Right atrium auricular region (tissue), 2 donors: ENCODE measurements at places on chromosomes 5 and 9. TPM values are rescaled to one million over a fixed set of nuclear protein-coding genes. Genes with fewer than 3 reads are reported as not detected.

Gene EPB41L4A
- total RNA-seq: 17.9 TPM

Gene TAF1L
- total RNA-seq: not detected

Gene FBXW2
- 31.5 TPM for total RNA-seq

DNA sequence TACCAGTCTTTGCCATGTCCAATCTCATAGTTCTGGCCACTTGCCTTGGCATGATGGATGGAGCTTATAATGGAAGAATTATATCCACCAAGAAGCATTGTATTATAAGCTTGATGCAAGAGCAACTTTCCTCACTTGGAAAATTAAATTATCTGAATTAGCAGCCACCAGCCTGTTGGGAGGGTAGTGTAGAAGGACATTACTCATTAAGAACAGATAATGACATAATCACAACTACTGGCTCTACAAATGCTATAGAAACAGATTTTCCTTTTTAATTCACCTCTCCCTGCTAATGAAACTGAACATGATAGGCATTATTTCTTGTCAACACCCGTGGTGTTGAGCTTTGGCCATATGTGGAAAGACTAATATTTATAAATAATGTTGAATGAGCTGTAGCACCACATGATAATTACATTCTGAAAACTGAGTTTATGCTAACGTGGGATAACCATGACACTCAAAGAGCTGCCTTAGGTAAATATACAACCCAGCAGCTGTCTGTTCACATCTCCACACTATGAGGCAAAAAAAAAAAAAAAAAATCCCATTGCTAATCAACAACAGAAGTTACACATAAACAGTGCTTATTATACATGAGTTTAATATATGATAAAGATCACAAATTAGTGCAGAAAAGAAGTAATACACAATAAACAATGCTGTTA is 48.1 kb upstream of the NR4A3 start:
- no peaks in the 10 kb centered on the region for H3K27me3 ChIP-seq
- no peak for DNase-seq
- H3K4me1 ChIP-seq: no peaks in the 10 kb centered on the region
- H3K4me3 ChIP-seq: no peak overlapping the region
- H3K27ac ChIP-seq: no peak overlapping the region
- no peaks in the 10 kb centered on the region for H3K36me3 ChIP-seq

DNA sequence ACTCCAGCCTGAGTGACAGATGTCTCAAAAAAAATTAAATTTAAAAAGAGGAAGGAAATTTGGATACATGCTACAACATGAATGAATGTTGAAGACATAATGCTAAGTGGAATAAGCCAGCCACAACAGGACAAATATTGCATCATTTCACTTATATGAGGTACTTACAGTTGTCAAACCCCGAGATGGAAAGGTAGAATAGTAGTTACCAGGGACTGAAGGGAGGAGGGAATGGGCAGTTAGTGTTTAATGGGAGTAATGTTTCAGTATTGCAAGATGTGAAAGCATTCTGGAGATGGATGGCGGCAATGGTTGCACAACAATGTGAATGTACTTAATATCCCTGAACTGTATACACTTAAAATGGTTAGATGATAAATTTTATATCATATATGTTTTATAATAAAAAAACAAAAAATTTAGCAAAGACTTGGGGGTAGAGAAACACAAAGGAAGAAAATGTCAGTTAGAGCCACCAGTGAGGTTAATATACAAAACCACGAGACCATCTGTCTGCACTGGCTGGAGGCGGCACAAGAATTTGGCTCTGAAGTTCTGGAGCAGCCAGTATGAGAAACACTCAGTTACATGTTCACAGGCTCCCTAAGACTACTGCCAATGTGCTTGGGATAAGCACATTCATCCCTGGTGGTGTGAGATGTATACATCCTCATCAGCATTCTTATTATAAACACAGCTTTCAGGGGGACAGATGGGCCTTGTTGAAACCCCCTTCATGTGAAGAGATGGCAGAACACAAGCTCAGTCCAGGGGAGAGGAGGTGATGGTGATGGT is 37.0 kb upstream of the RPS23 start:
- DNase-seq: no peak
- H3K27ac ChIP-seq: no peak overlapping the region
- no peaks in the 10 kb centered on the region for H3K27me3 ChIP-seq
- no peaks in the 10 kb centered on the region for H3K4me1 ChIP-seq
- no peak overlapping the region for H3K4me3 ChIP-seq

DNA sequence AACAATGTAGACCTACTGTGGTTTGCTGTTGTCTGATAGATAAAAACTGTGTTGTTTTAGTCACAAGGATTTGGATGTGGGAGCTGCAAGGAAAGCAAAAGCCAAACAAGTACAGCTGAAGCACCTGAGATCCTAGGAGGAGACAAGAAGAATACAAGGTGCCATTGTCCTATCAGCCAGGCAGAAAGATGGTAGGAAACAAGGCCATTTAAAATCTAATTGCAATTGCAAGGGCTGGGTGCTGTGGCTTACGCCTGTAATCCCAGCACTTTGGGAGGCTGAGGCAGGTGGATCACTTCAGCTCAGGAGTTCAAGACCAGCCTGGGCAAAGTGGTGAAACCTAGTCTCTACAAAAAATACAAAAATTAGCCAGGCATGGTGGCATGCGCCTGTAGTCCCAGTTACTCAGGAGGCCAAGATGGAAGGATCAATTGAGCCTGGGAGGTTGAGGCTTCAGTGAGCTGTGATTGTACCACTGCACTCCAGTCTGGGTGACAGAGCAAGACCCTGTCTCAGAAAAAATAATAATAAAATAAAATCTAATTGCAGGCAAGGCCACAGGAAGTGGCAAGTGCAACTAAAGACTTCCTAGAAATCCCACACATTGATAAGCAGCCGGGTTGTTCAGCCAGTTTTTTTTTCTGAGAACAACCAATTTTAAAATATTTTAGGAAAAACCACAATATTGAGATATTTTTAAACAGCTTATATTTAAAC is 22.6 kb downstream of the DOCK8 start:
- no peaks in the 10 kb centered on the region for H3K27me3 ChIP-seq
- no peak for DNase-seq
- H3K36me3 ChIP-seq: no peaks in the 10 kb centered on the region
- H3K4me1 ChIP-seq: no peaks in the 10 kb centered on the region
- no peak overlapping the region for H3K4me3 ChIP-seq
- no peak overlapping the region for H3K27ac ChIP-seq
